Karpas-422 (cell line): ENCODE measurements at places on chromosomes 11 and 22. TPM values are rescaled to one million over a fixed set of nuclear protein-coding genes. Genes with fewer than 3 reads are reported as not detected.

- no peak overlapping the region for H3K4me3 ChIP-seq
- DNase-seq, result no peak
- H3K4me1 ChIP-seq, result no peaks in the 10 kb centered on the region
- H3K27me3 ChIP-seq, result no peaks in the 10 kb centered on the region
- no peaks in the 10 kb centered on the region for H3K36me3 ChIP-seq
- H3K27ac ChIP-seq, result no peak overlapping the region
Observed at GRCh38 chr11:28833169-28833568, 725.0 kb downstream of the METTL15 start.

GRCh38 chr11:95659088-95659487, 130.5 kb downstream of the FAM76B start:
- no peak overlapping the region for H3K27ac ChIP-seq
- no peaks in the 10 kb centered on the region for H3K36me3 ChIP-seq
- DNase-seq, result no peak
- no peaks in the 10 kb centered on the region for H3K4me1 ChIP-seq

DNA sequence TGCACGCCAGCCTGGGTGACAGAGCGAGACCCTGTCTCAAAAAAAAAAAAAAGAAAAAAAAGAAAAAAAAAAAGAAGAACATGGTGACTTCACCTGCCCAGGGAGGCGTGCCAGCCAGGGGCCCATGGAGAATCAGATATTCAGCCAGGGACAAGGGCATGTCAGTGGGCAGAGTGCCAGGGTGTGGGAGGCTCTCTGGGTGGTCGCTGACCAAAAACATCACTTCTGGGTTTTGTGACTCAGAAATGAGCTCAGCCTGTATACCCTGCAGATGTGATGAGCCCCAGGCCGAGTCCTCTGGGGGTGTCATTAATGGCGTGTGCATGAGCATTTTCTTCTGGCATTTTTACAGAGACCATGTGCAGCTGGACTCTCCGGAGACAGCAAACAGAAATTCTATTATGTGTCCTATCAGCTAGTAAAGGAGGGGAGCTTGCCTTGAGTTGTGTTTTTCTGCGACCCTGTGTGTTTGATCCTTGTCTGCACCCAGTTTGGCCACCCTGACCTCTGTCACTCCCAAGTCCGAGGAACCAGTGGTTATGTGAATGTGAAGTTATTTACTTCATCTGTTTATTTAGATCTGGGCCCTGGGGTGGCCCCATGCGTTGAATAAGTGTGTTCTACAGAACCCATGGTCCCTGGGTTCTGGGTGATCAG, 53.6 kb downstream of the BCR start:
- peaks cover 10% of the 10 kb centered on the region; the same call in 1 of the 2 replicates for H3K36me3 ChIP-seq
- DNase-seq, result no peak
- H3K27me3 ChIP-seq, result no peaks in the 10 kb centered on the region

- no peaks in the 10 kb centered on the region for H3K36me3 ChIP-seq
- no peaks in the 10 kb centered on the region for H3K27me3 ChIP-seq
- no peak overlapping the region for H3K4me3 ChIP-seq
- no peaks in the 10 kb centered on the region for H3K4me1 ChIP-seq
Observed at GRCh38 chr11:61489833-61490721, 18.5 kb upstream of the LRRC10B start.

DNA sequence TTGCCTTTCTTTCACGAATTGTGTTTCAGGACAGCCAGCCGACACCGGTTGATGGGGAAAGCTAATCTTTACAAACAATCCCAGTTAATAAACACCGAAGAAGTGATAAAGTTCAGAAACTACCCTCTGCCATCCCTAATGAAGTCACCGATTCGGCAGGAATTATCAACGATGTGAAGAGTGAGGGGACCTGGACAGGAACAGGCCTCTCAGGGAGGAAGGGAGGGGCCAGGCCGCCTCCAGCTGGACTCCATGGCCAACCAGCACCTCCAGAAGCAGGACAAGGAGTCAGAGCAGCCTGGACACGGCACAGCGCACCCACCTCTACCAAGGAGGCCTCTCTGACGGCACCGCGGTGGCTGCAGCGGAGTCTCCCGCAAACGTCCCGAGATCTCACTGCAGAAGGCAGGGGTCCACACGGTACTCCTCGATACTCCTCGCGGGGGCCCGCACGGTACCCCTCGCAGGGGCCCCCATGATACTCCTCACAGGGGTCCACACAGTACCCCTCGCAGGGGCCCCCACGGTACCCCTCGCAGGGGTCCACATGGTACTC, 3.9 kb downstream of the TOLLIP start:
- no peaks in the 10 kb centered on the region for H3K36me3 ChIP-seq
- no peak overlapping the region for H3K27ac ChIP-seq
- no peak for DNase-seq
- no peak overlapping the region for H3K4me3 ChIP-seq
- no peaks in the 10 kb centered on the region for H3K27me3 ChIP-seq
- H3K4me1 ChIP-seq, result peaks cover 18% of the 10 kb centered on the region

DNA sequence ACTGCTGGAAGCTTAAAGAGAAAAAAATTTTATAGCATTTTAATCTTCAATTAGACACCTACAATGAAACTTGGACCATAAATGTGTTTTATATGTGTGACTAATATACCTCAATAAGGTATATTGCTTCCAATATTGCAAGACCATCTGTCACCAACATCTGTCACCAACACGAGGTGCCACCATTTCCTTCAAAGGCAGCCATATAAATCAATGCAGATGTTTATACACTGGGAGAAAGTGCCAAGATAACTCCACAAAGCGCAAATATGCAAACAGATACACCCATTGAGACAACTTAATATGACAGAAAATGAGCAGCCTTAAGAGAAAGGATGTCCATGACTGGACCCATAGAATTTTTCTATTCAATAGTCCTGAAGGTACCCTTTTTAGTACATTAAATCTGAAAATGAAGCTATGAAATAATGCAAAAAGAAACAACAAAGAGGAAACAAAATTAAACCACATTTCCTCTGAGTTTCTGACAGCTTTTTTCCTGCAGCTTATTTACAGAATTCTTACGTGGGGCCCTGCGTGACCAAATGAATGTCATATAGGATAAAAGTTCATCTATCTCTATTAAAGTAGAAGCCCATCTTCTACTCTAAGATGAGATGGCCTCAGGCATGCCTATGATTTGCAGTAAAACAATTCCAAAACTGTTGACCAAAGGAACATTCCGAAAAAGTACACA, 12.5 kb downstream of the MPZL3 start:
- no peak overlapping the region for H3K4me3 ChIP-seq
- no peaks in the 10 kb centered on the region for H3K36me3 ChIP-seq
- no peak for DNase-seq

DNA sequence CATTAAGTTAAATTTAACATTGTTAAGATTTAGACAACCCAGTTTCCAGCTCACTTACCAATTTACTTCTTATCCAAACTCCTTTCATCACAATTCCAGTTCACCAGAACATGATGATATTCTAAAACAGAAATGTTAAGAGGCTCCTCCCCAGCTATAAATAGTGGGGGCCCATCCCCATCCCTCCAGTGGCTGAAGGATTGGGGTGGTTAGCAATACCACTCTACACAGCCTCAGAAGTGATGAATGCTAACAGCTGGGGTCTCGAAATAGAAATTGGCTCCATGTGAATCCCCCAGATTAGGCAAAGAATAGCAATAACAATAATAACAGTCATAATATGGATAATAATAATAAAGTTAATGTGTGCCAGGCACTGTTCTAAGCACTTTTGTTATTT, 97.9 kb upstream of the NCAM1 start:
- no peak for DNase-seq
- no peaks in the 10 kb centered on the region for H3K27me3 ChIP-seq
- H3K4me1 ChIP-seq, result no peaks in the 10 kb centered on the region
- no peak overlapping the region for H3K27ac ChIP-seq
- H3K4me3 ChIP-seq, result no peak overlapping the region

GRCh38 chr11:112523951-112524350, 263.3 kb upstream of the PLET1 start:
- DNase-seq, result no peak
- H3K27ac ChIP-seq, result no peak overlapping the region
- no peak overlapping the region for H3K4me3 ChIP-seq
- H3K36me3 ChIP-seq, result no peaks in the 10 kb centered on the region

DNA sequence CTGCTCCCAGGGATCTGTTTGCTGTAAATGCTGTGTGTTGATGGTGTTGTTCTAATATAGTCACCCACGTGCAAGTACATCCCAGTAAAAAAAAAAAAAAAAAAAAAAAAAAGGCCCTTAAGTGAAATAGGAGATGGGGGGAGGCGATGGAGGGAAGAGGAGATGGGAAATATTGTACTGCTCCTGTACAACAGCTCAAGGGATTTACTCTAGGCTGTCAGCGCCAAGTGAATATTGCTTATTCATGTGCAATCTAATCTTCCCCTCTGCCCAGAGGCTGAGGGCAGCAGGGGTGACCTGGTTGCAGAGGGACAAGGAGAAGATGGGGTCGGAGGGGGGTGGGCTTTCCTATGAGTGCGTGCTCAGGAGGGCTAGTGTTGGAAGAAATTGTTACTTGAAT, 206.2 kb upstream of the CADM1 start:
- H3K4me1 ChIP-seq, result no peaks in the 10 kb centered on the region
- H3K27me3 ChIP-seq, result no peaks in the 10 kb centered on the region
- no peak overlapping the region for H3K4me3 ChIP-seq
- H3K36me3 ChIP-seq, result no peaks in the 10 kb centered on the region

DNA sequence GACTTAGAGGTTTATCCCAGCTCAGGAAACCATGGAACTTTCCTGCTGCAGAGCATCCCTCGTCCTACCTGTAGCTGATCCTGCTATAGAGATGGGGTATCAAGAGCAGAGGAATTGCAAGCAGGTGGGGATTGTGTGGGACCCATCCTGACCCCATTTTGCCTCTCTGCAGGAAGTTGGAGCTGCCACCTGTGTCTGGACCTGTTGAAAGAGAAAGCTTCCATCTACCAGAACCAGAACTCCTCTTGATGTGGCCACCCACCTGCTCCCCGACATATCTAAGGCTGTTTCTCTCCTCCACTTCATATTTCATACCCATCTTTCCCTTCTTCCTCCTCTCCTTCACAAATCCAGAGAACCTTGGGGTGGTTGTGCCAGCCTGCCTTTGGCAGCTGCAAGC, 3.0 kb upstream of the TIGD3 start:
- no peaks in the 10 kb centered on the region for H3K27me3 ChIP-seq
- no peak overlapping the region for H3K4me3 ChIP-seq
- H3K36me3 ChIP-seq, result peaks cover 19% of the 10 kb centered on the region; the same call in 1 of the 2 replicates
- DNase-seq, result no peak
- peaks cover 14% of the 10 kb centered on the region for H3K4me1 ChIP-seq
- no peak overlapping the region for H3K27ac ChIP-seq

Gene OTOG
- total RNA-seq, result not detected in 2 replicates

DNA sequence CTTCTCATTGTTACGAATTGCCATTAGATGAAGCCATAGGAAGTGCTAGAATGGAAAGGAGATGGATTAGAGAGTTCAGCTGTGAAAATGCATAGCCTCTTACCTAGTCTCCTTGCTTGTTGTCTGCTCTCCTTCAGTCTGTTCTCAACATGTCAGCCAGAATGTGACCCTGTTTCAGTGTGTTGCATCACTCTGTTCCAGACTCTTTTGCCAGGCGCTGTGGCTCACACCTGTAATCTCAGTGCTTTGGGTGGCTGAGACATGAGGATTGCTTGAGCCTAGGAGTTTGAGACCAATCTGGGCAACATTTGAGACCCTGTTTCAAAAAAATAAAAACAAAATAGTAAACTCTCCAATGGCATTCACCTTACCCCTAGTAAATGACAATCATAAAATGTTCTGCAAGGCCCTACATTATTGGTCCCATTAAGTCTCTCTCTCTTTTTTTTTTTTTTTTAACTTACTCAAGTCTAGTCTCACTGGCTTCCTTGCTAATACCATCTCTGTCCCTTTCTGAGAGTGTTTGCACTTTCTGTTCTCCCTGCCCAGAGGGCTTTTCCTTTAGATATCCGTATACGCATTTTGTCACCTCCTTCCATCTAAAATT, 39.4 kb downstream of the CYP2R1 start:
- no peaks in the 10 kb centered on the region for H3K36me3 ChIP-seq
- H3K4me1 ChIP-seq, result peaks cover 1% of the 10 kb centered on the region; the same call in 1 of the 2 replicates

DNA sequence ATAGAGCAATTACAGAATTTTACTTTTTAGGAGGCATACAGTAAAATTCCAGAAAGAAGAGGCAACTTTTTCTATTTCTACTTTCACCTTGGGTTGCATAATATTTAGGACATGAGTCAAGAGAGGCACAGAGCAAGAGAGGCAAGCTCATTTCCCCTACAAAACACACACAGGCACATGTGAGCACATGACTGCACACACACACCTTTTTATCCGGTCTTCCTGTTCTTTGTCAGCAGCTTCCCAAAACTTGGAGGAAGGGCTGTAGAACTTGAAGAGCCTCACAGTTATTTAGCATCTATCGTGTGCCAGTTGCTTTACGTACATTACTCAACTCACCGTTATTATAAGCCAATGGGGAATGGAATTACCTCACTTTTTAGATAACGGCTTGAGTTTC, 37.8 kb upstream of the CCDC179 start:
- no peak overlapping the region for H3K27ac ChIP-seq
- no peaks in the 10 kb centered on the region for H3K27me3 ChIP-seq
- no peak overlapping the region for H3K4me3 ChIP-seq
- H3K36me3 ChIP-seq, result no peaks in the 10 kb centered on the region

DNA sequence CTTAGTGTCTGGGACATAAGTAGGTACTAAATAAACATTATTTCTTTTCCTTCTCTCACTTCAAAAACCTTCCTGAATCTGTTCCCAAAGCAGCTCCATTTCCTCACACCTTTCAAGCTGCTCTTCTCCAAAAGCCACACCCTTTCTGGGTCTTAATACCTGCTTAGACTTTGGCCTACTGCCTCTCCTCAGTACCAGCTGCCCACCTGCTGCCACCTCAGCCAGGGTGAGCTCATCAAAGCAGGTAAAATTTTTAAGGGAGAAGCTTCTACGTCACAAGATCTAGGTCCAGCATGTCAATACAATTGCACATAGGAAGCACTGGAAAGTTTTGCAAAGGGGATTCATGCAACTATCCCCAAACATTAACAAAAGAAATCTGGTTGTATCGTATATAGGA, 108.4 kb downstream of the RPL27A start:
- H3K27me3 ChIP-seq, result no peaks in the 10 kb centered on the region
- H3K4me3 ChIP-seq, result no peak overlapping the region
- no peak overlapping the region for H3K27ac ChIP-seq
- H3K36me3 ChIP-seq, result no peaks in the 10 kb centered on the region

Gene EXPH5
- 0.07 TPM in 1 of 2 replicates, not detected in the other for total RNA-seq

DNA sequence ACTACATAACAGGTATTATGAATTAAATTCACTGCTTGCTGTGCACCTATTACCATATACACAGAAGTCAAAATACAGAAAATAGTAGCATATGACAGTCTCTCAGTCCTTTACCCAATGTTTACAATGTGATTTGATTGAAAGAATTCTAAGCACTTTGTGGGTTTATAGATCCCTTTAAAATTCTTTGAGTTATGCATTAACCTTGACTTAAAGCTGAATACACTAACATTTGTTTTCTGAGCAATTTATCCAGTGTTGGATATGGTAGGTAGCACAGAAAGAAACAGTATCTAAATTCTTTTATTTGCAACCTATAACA, 230.8 kb upstream of the DDI1 start:
- no peak for DNase-seq
- no peak overlapping the region for H3K4me3 ChIP-seq
- no peaks in the 10 kb centered on the region for H3K27me3 ChIP-seq
- H3K27ac ChIP-seq, result no peak overlapping the region
- H3K4me1 ChIP-seq, result no peaks in the 10 kb centered on the region
- no peaks in the 10 kb centered on the region for H3K36me3 ChIP-seq

Gene GVQW3
- total RNA-seq, result 15.8 and 18.5 TPM in 2 replicates

- H3K27me3 ChIP-seq, result no peaks in the 10 kb centered on the region
- DNase-seq, result no peak
- no peak overlapping the region; the same call in 1 of the 2 replicates for H3K27ac ChIP-seq
- H3K4me1 ChIP-seq, result peaks cover 5% of the 10 kb centered on the region
Observed at GRCh38 chr11:47078751-47079521, 97.7 kb downstream of the ARFGAP2 start.

GRCh38 chr11:93974759-93975158, 46.4 kb upstream of the HEPHL1 start:
- H3K4me1 ChIP-seq, result no peaks in the 10 kb centered on the region
- no peak overlapping the region for H3K27ac ChIP-seq
- DNase-seq, result no peak
- no peaks in the 10 kb centered on the region for H3K27me3 ChIP-seq
- no peak overlapping the region for H3K4me3 ChIP-seq

Gene OR10A2
- total RNA-seq, result not detected in 2 replicates
